ENCODE measurements at places on chromosomes 13 and 19.

GRCh38 chr13:73684286-73684685 is 449.9 kb downstream of the KLF12 start:
- no peak for DNase-seq

- no peak for DNase-seq
Observed at GRCh38 chr13:44012910-44013757, 133.4 kb downstream of the LACC1 start.

- no peak for DNase-seq
Observed at GRCh38 chr13:110911880-110912279, 3.0 kb downstream of the ANKRD10 start.

- no peak for DNase-seq
Observed at GRCh38 chr19:39828654-39829032, 5.3 kb downstream of the DYRK1B start.

GRCh38 chr13:30676672-30677071 is 58.7 kb upstream of the ALOX5AP start:
- DNase-seq = no peak

DNA sequence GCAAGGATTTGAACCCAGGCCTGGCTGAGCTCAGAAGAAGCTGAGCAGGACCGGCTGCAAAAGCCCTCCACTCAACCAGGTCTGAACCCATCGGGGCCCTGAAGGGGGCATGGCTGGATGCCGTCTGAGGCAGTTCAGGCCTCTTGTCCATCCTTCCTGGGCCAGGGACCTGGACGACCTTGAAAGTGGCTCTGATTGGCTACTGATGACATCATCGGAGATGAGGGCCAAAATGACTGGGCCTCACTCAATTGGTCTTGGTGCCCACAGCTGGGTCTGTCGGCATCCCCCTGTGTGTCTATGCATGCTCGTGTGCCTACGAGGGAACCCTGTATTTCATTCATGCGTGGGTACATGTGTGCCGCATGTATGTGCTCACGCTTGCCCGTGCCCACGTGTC is 71.8 kb downstream of the PTPRS start:
- DNase-seq = no peak

- DNase-seq = no peak
Observed at GRCh38 chr13:50448535-50448998, 394.9 kb downstream of the DLEU7 start.

- no peak for DNase-seq
Observed at GRCh38 chr13:25971047-25971446, 80.8 kb downstream of the SHISA2 start.

GRCh38 chr19:47074621-47075020 is 26.2 kb upstream of the TMEM160 start:
- no peak for DNase-seq

GRCh38 chr13:78402708-78403400 is 200.5 kb downstream of the POU4F1 start:
- DNase-seq = no peak

DNA sequence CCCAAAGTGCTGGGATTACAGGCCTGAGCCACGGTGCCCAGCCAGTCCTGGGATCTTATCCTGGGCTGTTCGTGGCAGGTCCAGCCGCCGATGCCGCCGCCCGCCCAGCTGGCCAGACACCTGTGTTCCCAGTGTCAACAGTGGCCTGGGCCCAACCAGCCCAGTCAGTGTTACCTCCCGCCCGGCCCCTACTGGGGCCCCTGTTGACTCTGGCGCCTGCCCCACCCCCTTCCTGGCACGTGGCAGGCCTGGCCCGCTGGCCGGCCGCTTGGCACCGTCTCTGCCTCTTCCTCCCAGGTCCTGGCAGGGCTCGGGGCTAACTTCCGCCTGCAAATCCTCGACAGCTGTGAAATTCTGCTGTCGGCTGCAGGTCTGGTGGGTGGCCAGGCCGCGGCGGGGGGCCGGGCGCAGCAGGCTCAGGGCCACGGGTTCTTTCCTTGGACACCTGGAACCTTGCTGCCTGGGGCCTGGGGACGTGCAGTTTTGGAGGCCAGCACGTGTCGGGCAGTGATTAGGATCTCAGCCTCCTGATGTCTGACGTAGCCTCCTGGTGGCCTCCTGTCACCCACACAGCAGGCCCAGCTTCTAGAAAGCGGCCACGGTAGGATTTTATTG is 9.1 kb downstream of the ARID3A start:
- no peak for DNase-seq

GRCh38 chr13:106415971-106416370 is 119.5 kb downstream of the EFNB2 start:
- no peak for DNase-seq

DNA sequence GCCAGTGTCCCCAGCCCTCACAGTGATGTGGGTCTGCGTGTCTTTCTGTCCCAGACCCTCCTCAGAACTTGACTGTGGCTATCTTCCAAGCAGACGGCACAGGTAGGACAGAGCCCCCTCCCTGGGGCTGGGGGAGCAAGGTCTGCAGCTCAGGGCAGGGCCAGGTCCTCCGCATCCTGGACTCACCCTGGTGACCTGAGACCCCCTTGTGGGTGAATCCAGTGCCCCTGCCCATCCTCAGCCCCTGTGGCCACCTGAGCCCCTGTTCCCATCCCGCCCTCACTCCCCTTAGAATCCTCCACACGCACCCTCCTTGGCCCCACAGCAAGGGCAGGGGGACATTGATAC is 39.0 kb upstream of the CD33 start:
- no peak for DNase-seq

DNA sequence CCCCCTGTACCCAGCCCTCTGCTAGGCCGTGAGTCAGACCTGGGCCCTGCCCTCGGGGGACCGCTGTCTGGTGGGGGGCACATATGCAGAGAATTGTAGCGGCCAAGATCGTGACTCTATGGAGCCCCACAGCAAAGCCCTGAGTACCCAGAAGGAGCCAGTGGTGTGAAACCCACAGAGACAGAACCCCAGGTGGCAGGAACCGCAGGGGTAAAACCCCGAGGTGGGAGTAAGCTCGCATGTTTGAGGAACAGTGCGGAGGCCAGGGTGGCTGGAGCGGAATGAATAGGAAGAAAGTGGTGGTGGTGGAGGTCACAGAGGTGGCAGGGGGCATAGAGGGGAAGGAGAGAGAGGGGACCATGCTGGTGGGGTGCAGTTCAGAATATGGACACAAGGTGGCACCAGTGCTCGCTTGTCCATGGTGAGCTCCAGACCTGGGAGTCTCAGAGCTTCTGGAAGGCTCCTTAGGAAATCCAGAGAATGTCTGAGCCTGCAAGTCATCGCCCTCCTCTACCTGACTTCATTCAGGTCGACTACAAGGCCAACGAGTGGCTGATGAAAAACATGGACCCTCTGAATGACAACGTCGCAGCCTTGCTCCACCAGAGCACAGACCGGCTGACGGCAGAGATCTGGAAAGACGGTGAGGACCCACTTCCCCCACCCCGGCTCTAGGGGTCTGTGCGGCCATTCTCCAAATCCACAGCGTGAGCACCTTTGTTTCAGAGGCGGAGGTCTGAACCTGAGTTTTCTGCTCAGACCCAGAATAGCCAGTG is 48.9 kb downstream of the MYH14 start:
- peak; percentile 27 for DNase-seq
